ENCODE measurements at places on chromosomes 12 and 14.

DNA sequence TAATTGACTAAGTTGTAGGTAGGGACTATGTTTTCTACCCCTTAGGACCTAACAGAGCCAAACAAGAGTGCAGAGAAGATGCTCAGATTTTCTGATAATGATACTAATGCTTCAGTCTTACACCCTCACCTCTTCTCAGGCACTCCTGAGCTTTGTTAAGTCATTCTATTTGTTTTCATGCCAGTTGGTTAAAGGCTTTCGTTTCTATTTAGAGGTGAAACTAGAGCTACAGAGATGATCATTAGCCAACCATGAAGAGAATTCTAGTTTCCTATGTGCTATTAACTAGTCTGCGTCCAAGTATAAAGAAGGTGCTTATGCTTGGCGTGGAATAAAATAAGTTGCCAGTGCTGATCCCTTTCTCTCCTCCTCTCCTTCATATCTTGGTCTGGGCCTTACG is 34.6 kb upstream of the PYGL start:
- DNase-seq, result no peak

GRCh38 chr14:54814076-54814475 is 88.5 kb downstream of the GCH1 start:
- no peak for DNase-seq

GRCh38 chr12:52812749-52813148 is 1.2 kb downstream of the KRT4 start:
- no peak for DNase-seq

DNA sequence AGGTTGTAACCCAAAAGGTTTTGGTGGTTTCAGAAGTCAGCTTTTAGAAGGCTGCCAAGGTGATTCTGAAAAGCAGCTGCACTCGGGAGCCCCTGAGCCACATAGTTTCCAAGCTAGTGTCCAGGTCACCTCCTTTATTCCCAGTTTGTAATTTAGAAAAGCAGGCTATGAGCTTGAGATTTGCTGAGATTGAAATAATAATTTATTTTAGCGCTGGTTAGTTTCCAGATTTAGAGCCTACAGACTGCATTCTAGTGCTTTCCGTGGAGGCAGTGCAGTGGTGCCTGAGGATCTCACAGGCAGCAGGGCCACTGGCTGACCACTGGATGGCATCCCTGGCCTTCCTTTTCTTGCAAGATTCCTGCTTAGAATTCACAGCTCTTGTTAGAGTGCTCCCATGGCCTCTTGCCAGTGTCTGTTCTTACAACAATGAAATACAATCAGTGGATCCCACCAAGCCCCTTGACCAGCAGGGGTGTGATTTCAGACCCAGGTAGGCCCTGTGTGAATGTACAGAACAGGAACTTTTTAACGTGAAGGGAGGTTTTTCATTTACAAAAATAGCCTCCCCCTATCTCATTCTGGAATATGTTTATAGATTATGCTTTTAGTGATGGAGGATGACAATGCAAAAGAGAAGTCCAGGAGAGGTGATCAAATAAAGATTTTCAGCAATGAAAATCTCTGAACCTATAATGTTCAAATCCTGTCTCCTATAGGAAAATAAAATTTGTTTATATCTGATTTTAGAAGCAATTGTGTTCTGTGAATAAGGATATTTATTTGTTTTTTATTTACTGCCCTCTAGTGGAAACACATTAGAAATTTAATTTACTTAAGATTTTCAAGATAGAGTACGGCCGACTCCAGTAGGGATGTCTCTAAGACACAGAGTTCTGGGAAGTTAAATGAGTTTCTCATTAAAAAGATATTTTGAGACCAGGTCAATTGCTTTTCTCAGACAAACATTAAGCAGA is 362.1 kb upstream of the STXBP6 start:
- DNase-seq, result no peak

DNA sequence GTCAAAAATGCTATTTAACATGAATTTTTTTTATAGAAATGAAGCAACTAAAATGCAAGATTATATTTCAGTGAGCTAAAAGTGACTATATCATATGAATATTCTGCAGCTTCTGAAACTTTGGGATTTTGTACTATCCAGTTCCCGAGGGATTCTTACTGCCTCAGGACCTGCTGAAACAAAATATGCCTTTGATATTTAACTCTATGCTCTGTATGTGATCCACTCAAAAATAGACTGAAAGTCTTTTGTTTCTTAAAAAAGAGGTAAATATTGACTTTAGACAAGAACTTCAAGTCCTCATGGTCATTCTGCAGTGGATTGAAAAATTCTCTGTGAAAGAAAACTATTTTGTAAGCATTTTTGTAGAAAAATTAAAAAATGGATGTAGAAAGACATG is 22.4 kb downstream of the CNTN1 start:
- no peak for DNase-seq

DNA sequence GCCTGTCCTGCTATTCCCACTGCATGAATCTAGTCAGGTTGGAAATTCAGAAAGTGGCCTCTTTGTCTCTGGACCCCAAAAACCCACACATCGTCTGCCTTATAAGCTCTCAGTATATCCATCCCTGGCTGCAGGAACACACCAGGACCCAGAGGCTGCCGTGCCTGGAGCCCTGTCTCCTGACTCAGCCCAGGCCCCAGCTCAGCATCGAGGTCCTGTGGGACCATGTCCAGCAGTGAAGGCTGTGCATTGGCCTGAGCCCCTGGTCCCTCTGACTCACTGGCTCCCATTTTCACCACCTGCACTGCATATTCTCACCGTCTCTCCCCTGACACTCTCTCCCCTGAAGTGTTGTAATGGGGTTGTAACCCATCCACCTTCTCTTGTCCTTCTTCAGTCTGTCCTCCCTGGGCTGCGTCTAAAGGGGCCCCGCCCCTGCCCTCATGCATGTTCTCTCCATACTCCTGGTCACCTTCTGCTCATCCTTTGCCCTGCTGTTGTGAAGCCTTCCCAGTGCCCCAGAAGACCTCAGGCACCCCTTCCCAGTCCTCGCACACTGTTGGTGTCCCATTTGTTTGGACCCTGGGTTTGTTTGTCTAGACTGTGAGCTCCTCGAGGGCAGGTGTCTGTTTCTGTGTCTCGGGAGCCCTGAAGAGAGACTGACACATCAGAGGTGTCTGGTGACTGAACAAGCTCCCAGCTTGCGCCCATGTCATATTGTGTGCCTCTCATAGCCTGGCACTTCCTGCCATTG is 43.8 kb downstream of the EVL start:
- DNase-seq, result no peak

DNA sequence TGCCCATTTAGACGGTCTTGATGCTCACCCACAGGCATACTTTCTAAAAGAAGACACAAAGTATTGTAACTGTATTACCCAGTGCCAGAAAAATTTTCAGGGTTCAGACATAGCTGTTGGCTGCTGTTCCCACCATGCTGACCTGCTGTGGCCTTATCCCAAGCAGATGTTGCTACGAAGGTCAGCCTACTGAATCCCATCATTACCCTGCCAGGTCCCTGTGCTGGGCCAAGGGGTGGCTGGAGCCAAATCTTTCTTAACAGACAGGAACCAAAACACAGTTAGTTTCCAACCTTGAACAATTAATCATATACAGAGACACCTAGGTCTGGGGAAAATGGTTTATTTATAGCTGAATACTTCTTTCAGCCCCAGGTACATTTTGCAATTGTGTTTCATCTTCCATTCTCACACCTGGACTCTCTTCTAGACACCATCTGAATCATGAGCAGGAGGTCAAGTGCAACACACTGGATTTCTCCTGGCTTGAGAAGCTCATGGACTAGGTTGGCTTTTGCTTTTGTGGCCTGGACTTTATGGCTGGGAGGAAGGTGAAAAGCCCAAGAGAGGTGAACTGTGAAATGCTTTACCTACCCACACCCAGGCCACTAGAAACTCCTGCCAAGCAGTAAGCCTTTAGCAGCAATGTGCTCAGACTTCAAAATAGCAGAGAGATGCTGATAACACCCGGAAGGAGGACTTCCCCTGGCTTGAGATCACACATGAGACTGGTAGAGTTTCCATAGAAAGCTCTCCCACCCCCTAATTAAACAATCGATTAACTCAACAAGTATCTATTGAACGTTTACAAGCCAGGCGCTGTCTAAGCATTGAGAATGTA is 150.1 kb downstream of the SUDS3 start:
- DNase-seq, result no peak

DNA sequence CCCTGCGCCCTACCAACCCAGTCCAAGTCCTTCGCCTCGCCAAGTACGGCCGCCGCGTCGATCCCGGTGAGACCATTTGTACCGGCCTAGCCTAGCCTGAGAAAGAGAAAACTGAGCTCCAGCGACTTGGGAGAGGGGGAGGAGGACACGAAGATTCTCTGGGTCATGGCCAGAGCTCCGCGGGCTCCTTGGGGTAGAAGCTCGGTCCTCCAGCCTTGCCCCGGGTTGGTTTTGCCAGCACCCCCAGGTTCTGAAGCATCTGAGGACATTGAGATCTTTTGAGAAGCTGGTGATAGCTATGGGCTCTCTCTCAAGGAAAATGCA is 7.3 kb downstream of the LHX5 start:
- DNase-seq, result no peak

DNA sequence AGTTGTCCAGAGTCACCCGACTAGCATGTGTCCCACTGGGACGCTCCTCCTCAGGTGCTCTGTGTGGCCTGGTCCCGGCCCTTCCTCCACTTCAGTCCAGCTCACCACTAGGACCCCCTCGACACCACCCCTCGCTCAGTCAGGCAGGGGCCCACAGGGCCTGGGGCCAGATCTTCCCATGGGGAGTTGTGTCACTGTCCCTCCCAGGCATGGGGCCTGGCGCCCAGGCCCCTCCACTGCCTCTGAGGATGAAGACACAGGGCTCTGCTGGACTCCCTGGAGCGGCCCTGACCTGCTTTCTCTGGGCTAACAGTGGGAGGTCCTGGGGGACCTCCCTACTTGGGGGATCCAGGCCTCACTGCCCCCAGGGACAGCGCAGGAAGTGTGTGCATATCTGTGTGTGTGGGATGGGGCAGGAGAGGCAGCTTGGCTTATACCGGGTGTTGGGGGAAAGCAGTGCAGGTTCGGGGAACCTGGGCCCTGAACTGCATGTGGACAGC is 43.8 kb downstream of the KRT80 start:
- DNase-seq, result no peak

- DNase-seq, result no peak
Measured at GRCh38 chr14:64965356-64966000, 6.7 kb downstream of the RAB15 start.

GRCh38 chr12:118536306-118536906 is 160.1 kb downstream of the SUDS3 start:
- DNase-seq, result no peak

- no peak for DNase-seq
Measured at GRCh38 chr12:78865516-78865915, 942 bp downstream of the SYT1 start.

DNA sequence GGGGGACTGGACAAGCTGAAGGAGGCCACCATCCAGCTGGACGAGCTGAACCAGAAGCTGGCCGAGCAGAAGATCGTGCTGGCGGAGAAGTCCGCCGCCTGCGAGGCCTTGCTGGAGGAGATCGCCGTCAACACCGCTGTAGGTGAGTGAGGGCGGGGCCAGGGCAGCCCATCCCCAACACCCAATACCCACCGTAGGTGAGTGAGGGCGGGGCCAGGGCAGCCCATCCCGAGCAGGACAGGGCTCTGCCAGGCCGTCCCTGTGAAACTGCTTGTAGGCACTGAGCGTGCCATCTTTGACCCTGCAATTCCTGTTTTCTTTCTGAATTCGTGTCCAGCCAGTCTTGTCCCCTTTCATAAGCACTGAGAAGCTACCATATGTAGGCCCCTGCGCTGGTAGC is 74.0 kb downstream of the CCDC92 start:
- DNase-seq, result no peak

DNA sequence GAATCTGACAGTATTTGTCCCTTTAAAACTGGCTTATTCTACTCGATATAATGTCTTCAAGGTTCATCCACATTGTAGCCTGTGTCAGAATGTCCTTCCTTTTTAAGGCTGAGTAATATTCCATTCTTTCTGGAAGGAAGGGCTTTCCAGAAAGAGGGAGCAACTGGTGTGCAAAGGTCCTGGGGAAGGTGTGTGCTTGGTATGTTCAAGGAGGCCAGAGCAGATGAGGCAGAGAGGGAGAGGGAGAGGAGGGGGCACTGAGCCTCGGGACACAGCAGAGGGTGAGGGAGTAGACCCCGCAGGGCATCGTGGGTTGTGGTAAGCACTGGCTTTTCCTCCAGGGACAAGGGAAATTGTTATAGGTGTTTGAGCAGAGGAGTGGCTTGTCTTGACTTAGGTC is 90.9 kb upstream of the NCOR2 start:
- DNase-seq, result no peak

DNA sequence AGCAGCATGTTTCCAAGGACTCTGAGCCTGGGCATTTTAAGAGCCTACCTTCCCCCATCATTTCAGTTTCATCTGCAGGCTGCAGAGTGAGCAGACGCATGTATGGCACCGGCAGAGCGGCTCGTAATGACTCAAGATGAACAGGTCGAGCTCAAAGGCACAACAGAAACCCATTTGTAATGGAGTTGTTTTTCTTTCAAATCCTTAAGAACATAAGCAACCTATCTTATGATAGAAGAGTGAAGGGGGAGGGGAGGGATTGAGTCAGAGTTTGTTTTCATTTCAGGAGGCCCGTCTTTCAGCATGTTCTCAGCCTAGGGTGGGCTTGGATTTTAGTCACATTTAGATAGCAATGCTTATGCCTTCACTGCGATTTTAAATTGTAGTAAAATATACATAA is 54.9 kb upstream of the CISTR start:
- DNase-seq, result no peak

DNA sequence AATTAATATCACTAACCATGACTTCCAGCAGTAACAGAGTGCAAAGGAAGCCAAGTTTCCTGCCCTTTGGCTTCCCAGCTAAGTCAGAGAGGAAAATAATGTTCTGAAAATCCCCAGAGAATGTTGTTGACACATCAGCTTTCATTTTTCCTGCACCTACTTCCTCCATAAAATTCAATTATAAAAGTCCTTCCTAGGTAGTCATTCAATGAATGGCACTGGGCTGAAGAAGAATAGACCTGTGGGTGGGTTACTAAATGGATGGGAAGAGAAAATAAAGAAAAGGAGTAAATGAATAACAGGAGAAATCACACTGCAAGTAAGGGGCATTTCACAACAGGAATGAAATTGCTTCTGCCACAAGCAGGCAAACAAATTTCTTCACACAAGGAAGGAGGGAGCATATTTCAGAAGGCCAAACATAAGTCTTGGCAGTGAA is 73.2 kb upstream of the MDM1 start:
- DNase-seq, result no peak

- no peak for DNase-seq
Measured at GRCh38 chr12:32446316-32447119, 47.2 kb downstream of the FGD4 start.

DNA sequence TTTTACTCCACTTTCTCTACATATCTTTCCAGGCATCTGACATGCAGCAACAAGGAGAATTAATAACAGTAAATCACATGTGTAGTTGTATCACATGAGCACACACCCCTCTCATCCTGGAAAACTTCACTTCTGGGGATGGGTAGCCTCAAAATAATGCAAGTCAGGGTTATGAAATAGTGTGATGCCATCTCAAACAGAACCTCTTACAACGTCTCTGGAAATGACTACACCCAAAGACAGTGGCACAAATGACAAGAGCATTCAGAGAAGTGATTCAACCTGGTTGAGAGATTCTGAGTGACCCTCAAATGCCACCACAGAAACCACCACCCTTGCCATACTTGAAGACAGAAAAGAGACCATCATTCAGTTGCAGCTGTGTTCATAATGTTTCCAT is 2.8 kb downstream of the DIO2 start:
- DNase-seq, result no peak

All from stimulated activated CD4-positive, alpha-beta T cell treated with anti-CD3 and anti-CD28 coated beads, Interleukin-1b, Interleukin-23, amount 100 ng/mL, for 1 hour (primary cell).